ENCODE measurements at places on chromosomes 11 and 22.

- DNase-seq, result no peak
These were observed at the start of gene LIF for GRCh38 chr22:30245985-30246813. LIF (minus strand) TSS chr22:30246759; CDS start chr22:30246695, 64 bp downstream.

GRCh38 chr22:37669586-37669985, 5.8 kb upstream of the LGALS1 start:
- DNase-seq, result no peak

- DNase-seq, result no peak
These were observed 22.9 kb upstream of the THY1 start for GRCh38 chr11:119445850-119446249.

DNA sequence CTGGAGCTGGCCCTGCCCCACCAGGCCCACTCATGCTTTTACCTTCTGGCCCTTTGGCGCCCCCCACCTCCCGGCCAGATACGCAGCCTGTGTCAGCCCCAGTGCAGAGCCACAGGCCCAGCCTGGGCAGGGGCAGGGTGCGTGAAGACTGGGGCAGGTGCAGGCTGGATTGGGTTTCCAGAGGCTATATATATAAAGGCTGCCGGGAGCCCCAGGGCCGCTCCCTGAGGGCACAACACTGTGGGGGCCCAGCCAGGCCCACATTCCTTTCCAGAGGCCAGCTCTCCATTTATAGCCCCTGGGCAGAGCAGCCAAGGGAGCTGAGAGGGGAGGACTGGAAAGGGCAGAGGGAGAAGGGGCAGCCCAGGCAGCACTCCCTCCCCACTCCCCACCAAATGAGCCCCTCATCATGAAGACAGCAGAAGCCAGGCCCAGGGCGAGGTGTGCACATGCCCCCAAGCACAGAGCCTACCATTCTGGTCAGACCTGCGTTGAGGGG, 5.0 kb upstream of the MYOD1 start:
- no peak for DNase-seq

GRCh38 chr11:70364745-70365543, 33.4 kb upstream of the CTTN start:
- no peak for DNase-seq

GRCh38 chr11:128471138-128471661, 116.2 kb downstream of the ETS1 start:
- DNase-seq, result no peak

Measured in HT1080 (cell line).